Neural progenitor cell (in vitro differentiated cells): ENCODE measurements at places on chromosomes 1 and 21.

DNA sequence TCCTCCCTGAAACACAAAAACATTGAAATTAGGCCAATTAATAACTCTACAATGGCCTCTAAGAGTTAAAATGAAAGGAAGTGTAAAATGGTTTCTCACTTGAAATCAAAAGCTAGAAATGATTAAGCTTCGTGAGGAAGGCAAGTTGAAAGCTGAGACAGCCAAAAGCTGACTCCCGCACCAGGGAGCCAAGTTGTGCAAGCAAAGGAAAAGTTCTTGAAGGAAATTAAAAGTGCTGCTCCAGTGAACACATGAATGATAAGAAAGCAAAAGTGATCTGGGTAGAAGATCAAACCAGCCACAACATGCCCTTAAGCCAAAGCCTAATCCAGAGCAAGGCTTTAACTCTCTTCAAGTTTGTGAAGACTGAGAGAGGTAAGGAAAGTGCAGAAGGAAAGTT, 22.8 kb downstream of the CYYR1 start:
- DNase-seq: no peak

DNA sequence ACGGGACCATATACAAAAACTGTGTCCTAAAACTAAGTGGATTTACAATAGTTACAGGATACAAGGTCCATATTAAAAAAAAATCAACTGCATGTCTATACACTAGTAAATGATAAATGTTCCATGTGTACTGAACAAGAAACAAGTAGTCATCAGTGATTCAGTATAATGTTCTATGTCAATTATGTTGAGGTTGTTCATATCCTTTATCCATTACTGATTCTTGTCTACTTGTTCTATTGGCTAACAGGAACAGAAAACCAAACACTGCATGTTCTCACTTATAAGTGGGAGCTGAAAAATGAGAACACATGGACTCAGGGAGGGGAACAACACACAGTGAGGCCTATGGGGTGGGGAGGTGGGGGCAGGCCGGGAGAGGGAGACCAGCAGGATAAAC, 90.5 kb downstream of the CDC42BPA start:
- DNase-seq: no peak

GRCh38 chr1:223784541-223784940, 61.2 kb downstream of the TP53BP2 start:
- no peak for DNase-seq

DNA sequence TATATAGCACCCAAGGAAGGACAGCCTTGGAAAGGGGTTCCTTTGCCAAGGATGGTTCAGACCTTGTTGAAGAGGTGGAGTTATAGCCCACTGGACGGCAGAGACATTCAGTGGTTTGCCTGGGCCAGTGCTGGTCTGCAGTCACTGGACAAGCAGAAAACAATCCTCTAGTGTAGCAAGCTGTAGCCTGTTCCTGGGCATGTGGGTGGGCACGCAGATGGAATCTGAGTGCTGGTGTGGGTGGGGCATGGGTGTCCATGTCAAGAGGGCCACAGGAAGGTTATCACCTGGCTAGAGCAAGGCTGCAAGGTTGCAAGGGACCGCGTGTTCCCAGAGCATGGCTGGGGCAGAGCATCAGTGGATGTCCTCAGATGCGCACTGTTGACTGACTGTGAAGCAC, 244.7 kb downstream of the PTPRU start:
- DNase-seq: no peak

DNA sequence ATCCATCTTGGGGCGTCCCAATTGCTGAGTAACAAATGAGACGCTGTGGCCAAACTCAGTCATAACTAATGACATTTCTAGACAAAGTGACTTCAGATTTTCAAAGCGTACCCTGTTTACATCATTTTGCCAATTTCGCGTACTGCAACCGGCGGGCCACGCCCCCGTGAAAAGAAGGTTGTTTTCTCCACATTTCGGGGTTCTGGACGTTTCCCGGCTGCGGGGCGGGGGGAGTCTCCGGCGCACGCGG, 282 bp upstream of the SOD1 start:
- DNase-seq: no peak

- no peak for DNase-seq
Observed at GRCh38 chr21:38930853-38931252, 125.1 kb downstream of the ETS2 start.

- no peak for DNase-seq
Observed at GRCh38 chr1:85824066-85824840, 116.0 kb upstream of the ZNHIT6 start.

GRCh38 chr1:6445062-6445763, 20.6 kb downstream of the ESPN start:
- peak; percentile 72 for DNase-seq

GRCh38 chr1:46175243-46175642, 356 bp downstream of the TSPAN1 start:
- no peak for DNase-seq

DNA sequence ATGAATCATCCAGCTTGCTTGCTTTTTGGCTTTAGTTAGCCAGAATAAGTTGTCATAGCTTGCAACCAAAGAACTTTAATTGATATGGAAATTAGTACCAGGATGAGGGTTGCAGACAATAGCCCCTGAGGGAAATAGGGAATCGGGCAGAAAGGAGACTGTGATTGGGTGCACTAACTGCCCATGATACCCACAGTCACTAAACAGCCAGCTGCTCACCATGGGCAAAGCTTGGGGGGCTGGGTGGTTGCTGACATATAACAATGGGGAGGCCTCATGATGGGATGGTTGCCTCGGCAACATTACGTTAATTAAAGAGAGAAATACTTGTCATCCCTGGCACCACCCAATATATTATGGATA, 17.8 kb upstream of the PLA2G2E start:
- DNase-seq: no peak

- DNase-seq: no peak
Observed at GRCh38 chr21:16534408-16535101, 804.8 kb downstream of the USP25 start.

DNA sequence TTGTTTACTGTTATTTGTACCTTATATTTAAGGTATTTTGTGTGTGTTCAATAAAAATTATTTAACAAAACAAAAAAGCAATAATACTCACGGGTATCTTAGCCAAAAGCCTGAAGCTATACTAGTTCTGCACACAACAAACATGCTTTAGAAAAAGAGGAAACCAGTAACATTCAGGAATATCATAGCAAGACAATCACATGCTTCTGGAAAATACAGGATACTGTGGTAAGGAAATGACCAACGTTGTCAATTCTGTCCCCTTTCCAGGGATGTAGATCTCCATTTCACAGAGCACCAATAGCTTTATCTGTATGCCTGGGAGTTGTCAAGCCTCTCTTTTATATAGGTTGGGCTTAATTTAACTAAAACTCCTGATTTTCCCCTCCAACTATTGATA, 288.4 kb downstream of the SMYD3 start:
- DNase-seq: no peak

GRCh38 chr1:151908228-151908691, 1.1 kb downstream of the THEM4 start:
- peak; percentile 11 for DNase-seq

GRCh38 chr1:107467286-107467685, 326.4 kb downstream of the NTNG1 start:
- DNase-seq: no peak

GRCh38 chr1:60087681-60088080, 14.1 kb upstream of the C1orf87 start:
- no peak for DNase-seq

GRCh38 chr1:227127891-227128290, 187.8 kb downstream of the COQ8A start:
- DNase-seq: no peak

GRCh38 chr1:82161700-82162141, 361.0 kb downstream of the ADGRL2 start:
- DNase-seq: no peak

DNA sequence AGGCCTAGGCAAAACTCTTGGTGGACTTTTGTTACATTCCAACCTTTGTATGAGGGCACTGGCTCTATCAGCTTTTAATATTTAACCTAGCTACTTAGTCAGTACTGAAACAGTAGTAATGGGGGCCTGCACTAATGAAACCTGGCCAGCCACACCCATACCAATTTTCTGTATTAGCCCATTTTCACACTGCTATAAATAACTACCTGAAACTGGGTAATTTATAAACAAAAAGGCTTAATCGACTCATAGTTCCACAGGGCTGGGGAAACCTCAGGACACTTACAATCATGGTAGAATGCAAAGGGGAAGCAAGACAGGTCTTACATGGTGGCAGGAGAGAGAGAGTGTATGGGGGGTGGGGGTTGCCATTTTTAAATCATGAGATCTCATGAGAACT, 245.7 kb upstream of the RGS18 start:
- no peak for DNase-seq

DNA sequence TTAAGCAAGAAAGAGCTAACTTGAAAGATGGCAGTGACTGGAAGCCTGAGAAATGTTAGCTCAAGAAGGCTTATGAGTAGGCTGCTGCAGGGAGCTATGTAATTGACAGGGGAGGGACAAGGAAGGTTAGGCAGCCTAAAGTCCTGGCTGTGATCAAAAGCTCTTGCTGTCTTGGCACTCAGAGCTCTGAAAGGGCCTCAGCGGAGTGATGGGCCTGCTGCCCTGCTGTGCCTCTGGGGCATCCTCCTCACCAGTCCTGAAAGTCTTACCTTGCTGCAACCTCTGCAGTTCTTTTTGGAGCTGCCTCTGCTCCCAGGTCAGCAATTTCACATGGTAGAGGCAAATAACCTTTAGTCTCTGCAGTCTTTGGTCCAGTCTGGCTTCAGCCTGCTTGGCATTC, 1.8 kb downstream of the CCDC190 start:
- DNase-seq: peak; percentile 16

DNA sequence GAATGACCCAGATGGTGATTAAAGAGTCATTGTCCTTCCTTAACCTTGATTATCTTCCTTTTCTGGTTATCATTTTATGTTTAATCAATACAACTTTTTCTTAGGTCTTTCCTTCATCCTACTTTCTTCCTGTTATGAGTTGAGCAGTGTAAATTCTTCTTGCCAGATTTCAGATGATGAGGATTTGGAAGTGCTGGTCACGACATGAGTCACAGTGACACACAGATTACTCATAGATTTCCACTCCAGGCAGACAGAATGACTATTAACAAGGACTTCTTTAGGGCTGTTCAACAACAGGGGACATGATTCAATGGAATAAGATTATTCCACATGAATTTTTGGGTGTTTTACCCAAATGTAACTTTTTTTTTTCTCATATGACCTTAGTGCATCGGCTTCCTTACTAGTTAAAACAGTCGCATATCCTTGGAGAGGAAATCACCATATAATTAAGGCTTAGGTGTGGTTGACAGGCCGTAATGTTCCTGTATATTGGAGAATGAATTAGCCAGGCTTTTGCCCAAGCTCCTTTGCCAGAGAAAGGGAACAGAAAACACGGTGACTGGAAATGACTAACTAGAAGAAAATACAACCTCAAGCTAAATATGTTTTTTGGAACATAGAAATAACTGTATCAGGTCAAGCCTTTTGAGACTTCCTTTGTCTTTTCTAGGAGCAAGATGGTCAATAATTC, 44.2 kb downstream of the PRRX1 start:
- no peak for DNase-seq

GRCh38 chr1:204213668-204214662, at the start of gene GOLT1A:
TSS of gene GOLT1A (minus strand) at chr1:204213988. CDS start at chr1:204213906, 82 bp downstream.
- peak; percentile 84 for DNase-seq

GRCh38 chr1:19209439-19209989, 552 bp downstream of the UBR4 start:
- DNase-seq: peak; percentile 67

DNA sequence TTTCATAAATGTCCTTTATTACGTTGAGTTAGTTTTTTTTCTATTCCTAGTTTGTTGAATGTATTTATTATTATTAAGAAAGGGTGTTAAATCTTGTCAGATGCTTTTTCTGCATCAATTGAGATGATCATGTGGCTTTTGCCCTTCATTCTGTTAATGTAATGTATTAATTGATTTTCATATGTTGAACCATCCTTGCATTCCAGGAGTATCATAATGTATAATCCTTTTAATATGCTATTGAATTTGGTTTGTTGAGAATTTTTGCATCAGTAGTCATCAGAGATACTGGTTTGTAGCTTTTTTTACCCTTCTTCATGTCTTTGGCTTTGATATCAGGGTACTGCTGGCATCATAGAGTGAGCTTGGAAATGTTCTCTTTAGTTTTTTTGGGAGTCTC, 100.0 kb downstream of the POFUT2 start:
- no peak for DNase-seq

GRCh38 chr1:151547119-151547899, 7.2 kb downstream of the TUFT1 start:
- peak; percentile 65 for DNase-seq

DNA sequence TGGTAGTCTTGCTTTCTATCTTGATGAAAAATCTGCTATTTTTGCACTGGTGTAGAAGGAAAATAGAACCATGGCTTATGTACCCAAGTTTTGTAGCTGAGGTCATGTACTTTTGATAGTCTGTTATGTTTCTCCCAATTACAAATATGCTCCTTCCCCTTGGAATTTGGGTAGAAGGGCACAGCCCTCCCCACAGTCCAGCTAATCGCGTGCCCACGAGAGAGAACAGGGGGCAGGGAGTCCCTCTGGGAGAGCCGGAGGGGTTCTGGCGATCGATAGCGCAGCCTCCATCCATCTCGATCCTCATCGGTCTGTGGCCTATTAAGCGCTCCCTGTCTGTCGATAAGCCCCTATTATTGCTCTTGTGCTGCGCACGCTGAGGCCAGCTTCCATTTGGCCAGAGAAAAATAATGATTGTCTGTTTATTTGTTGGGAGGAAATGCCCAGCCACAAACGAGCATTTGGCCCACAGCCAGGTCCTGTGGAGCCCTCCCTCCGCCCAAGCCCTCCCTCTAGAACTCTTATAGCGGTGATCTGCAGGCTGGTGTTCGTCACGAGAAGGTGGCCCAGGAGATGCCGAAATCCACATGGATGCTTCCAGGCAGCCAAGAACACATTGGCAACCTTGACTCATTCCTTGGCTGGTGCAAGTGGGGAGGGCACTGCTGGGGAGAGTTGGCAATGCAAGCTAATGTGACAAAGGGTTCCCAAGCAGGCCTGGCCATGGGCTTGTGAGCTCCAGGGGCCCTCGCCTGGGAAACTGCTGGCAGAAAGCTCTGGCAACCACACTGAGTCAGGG, 134.7 kb upstream of the TNR start:
- DNase-seq: no peak

DNA sequence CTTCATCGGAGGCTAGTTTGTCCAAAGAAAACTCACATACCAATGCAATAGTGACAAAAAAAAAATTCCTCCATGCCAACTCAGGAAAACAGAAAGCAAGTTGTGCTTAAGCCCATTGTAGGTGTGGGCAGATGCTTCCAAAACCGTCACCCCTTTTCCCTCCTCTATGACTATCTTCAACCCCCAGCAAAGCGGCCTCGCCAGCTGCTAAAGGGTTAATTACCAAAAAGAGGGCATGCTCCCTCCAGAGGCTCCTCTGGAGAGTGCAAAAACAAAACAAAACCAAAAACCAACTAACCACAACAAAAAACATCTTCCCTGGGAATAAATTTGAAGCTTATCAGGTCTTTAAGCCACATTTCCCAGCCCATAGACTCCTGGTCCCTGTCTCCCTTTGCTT, 1.2 kb downstream of the LMOD1 start:
- peak; percentile 56 for DNase-seq
